ENCODE measurements at places on chromosomes 3 and 15.
A peak's percentile ranks its signal among the peaks of the same experiment; 100 is the strongest.

DNA sequence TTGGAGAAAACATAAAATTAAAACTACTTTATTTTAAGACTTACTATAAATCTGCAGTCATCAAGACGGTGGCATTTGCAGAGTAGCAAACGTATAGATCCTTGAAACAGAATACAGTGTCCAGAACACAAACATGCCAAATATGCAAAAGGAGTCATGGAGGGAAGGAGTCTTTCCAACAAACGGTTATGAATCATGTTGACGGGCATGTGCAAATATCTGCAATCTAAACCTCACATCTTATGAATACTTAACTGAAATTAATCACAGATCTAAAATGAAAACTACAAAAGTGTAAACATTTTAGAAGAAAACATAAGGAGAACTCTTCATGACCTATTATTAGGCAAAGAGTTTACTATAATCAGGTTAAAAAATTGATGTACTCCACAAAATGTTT is 69.4 kb downstream of the TFRC start:
- no peaks in the 10 kb centered on the region for H3K27me3 ChIP-seq
- no peaks in the 10 kb centered on the region for H3K36me3 ChIP-seq
- H3K4me1 ChIP-seq: no peaks in the 10 kb centered on the region
- no peak for DNase-seq

DNA sequence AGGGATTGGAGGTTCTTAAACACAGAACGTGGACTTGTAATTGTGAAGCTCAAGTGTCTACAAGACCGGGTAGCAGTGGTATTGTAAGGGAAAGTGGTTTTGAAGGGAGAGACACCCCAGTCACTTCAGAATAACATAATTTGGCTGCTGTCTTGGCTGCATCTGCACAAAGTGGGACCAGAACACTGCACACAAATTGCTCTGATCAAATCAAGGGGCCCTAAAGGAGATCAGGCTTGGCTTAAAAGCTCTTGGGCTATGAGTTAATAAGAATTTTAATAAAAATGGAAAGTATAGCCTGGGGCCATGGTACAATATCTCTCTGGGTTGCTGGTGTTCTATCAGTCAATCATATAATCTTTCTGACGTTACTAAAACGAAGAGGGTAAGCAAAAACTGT is 356.1 kb upstream of the ICE2 start:
- H3K27me3 ChIP-seq: no peaks in the 10 kb centered on the region
- DNase-seq: no peak
- no peak overlapping the region for H3K27ac ChIP-seq

- no peaks in the 10 kb centered on the region for H3K4me1 ChIP-seq
- no peaks in the 10 kb centered on the region for H3K36me3 ChIP-seq
- no peak overlapping the region for H3K4me3 ChIP-seq
- H3K27ac ChIP-seq: no peak overlapping the region
- no peak for DNase-seq
- no peaks in the 10 kb centered on the region for H3K27me3 ChIP-seq
Observed at GRCh38 chr3:152606146-152606545, 228.8 kb upstream of the P2RY1 start.

DNA sequence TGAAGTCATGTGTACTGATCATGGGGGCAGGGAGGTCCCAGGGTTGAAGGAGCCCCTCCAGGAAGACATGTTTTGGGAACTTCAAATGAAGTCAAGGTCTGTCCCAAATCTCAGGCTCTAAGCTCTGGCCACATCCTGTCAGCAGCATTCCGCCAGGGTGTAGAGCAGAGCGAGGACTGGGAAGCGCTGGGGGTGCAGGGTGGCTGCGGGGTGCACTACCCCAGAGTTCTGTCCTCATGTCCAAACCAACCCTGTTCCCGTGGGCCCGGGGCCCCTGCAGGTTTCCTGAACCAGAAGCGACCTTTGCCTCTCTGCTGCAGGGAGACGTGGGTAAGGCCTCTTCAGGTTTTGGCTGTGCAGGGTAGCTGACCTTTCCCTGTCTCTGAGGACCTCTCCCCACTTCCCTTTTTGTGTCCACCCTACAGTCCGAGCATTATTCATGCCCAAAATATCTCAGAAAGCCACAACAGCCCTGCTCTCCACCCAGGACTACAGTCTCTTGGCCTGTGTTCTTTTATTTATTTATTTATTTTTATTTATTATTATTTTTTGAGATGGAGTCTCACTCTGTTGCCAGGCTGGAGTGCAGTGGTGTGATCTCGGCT is 26.6 kb upstream of the FLNB start:
- DNase-seq: no peak
- H3K4me1 ChIP-seq: peaks cover 13% of the 10 kb centered on the region
- H3K27me3 ChIP-seq: no peaks in the 10 kb centered on the region
- no peaks in the 10 kb centered on the region for H3K36me3 ChIP-seq

DNA sequence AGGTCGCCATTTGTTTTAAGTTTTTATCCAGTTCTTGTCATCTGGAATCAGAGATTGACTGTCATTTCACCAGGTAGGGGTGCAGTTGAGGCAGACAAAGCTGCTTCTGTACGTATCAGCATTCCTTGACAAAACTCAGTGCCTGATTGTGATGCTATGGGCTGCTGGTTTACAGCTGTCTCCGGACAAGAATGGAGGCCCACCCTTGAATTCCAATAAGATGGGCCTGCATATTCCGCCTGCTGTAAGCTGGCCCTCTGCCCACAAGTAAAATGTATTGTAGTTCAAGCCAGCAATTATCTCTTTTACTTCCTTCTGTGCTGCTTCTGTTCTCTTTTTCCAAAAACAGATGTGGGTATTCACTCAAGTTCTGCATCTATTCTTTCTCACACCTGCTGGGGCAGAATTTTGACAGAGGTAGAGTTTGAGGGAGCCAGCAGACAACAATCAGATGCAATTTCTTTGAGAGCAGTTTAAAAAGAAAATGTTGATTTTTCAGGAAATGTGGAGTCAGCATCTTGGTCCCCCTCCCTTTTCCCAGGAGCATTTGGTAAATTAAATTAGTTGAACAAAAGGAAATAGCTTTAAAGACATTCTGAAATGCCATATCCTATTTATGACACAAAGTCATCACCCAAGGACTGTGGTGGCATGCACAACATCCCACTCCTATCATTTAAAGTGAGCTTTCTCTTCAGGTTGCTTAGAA is 53.5 kb downstream of the IQCH start:
- no peak for DNase-seq
- no peak overlapping the region for H3K4me3 ChIP-seq
- no peaks in the 10 kb centered on the region for H3K27me3 ChIP-seq
- no peaks in the 10 kb centered on the region for H3K36me3 ChIP-seq

- H3K27me3 ChIP-seq: no peaks in the 10 kb centered on the region
- H3K27ac ChIP-seq: peak overlapping the region; percentile 77
- DNase-seq: peak; percentile 55
- H3K4me3 ChIP-seq: peak overlapping the region; percentile 21
- no peaks in the 10 kb centered on the region for H3K36me3 ChIP-seq
Observed at GRCh38 chr3:48187579-48188265, 495 bp downstream of the CDC25A start.

DNA sequence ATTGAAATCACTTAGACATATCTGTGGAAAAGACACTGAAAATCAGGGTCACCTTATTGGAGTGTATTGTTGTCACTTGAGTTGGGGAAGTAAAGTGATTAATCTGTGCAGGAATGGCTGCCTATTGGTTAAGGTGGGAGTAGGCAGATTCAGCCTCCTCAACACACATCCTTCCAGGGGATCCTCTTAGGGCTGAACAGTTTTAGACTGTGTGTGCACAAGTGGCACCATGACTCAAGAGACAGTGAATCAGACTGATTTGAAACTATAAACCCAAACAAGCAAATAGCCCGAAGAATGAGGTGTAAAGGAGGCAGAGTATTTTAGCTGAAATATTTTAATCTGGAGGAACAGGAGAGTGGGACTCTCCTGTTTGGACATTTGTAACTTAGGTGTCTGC is 4.9 kb downstream of the ABHD17C start:
- H3K4me1 ChIP-seq: peaks cover 8% of the 10 kb centered on the region
- no peaks in the 10 kb centered on the region for H3K27me3 ChIP-seq
- no peak for DNase-seq
- no peaks in the 10 kb centered on the region for H3K36me3 ChIP-seq
- no peak overlapping the region for H3K4me3 ChIP-seq
- no peak overlapping the region for H3K27ac ChIP-seq

DNA sequence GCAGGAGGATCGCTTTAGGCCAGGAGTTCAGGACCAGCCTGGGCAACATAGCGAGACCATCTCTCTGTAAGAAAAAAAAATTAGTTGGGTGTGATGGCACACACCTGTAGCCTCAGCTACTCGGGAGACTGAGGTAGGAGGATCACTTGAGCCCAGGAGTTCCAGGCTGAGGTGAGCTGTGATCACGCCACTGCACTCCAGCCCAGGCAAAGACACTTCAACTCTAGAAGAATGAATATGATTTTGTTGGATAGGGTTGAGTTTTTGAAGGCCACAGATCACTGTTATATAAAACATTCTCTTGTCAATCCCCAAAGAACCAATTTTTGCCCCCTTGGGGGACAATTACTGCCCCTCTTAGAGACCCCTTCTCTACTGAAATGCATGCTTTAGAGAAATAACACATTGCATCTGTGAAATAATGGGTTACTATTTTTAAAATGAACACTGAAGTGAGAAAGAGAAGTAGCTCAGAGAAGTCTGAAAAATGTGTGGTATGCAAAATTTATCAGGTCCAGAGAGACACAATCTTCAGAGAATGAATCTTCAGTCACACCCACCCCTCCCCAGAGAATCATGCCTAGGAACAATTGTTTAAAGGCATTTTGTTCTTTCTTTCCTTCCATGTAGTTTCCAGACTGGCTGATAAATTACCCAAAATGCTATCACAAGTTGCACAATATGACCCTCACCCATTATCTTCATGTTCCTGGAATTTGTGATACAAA is 42.7 kb downstream of the METTL6 start:
- no peak overlapping the region for H3K4me3 ChIP-seq
- peaks cover 41% of the 10 kb centered on the region for H3K4me1 ChIP-seq
- no peaks in the 10 kb centered on the region for H3K27me3 ChIP-seq
- DNase-seq: no peak
- no peaks in the 10 kb centered on the region for H3K36me3 ChIP-seq

DNA sequence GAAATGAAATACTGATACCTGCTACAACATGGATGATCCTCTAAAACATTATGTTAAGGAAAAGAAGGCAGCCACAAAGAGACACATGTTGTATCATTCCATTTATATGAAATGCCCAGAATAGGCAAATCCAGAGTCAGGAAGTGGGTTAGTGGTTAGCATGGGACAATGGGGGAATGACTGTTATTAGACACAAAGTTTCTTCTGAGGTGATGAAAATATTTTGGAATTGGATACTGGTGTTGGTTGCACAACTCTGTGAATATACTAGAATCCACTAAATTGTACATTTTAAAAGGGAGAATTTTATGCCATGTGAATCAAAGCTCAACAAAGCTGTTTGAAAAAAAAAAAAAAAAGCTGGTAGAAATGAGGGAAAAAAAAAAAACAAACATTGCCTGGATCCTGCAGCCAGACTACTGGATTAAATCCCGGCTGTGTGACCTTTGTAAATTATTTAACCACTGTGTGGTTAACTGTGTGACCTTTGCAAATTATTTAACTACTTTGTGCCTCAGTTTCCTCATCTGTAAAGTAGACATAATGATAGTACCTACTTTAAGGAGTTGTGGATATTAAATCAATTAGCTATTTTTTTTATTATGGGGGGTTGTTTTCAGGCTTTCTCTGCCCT is 75.6 kb upstream of the PRICKLE2 start:
- no peaks in the 10 kb centered on the region for H3K36me3 ChIP-seq
- no peak overlapping the region for H3K4me3 ChIP-seq
- no peak overlapping the region for H3K27ac ChIP-seq
- no peak for DNase-seq
- no peaks in the 10 kb centered on the region for H3K4me1 ChIP-seq

GRCh38 chr3:3771567-3771966 is 27.7 kb upstream of the LRRN1 start:
- no peaks in the 10 kb centered on the region for H3K36me3 ChIP-seq
- no peaks in the 10 kb centered on the region for H3K27me3 ChIP-seq
- no peaks in the 10 kb centered on the region for H3K4me1 ChIP-seq
- no peak overlapping the region for H3K27ac ChIP-seq
- no peak for DNase-seq

GRCh38 chr15:40241269-40242212 is 2.7 kb downstream of the PAK6 start:
- no peak for DNase-seq
- no peak overlapping the region for H3K4me3 ChIP-seq
- H3K27ac ChIP-seq: no peak overlapping the region
- H3K4me1 ChIP-seq: no peaks in the 10 kb centered on the region

DNA sequence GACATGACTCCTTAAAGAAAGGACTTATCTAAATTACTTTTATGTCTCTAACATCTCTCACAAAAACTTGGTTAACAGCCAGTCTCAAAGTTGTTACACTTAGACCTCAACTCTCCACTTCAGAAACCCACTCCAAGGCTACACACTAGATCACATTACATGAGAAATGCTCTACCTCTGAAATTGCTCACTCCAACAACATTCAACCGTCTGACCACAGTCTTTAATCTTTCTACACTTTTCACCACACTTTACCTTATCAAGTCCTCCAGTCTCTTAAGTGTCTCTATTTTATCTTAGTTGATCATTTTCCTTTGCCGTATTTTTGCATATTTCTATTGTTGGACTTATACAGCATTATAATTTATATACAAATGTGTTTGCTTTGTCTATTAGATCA is 5.8 kb downstream of the SLC12A6 start:
- no peak overlapping the region for H3K27ac ChIP-seq
- peaks cover 12% of the 10 kb centered on the region for H3K4me1 ChIP-seq
- no peak for DNase-seq
- H3K27me3 ChIP-seq: no peaks in the 10 kb centered on the region

GRCh38 chr15:52100807-52101442 is 11.7 kb downstream of the BCL2L10 start:
- H3K27me3 ChIP-seq: no peaks in the 10 kb centered on the region
- peak; percentile 87 for DNase-seq
- no peaks in the 10 kb centered on the region for H3K36me3 ChIP-seq
- peaks cover 36% of the 10 kb centered on the region for H3K4me1 ChIP-seq
- H3K27ac ChIP-seq: no peak overlapping the region
- no peak overlapping the region for H3K4me3 ChIP-seq

- no peaks in the 10 kb centered on the region for H3K4me1 ChIP-seq
- no peaks in the 10 kb centered on the region for H3K27me3 ChIP-seq
- DNase-seq: no peak
- no peaks in the 10 kb centered on the region for H3K36me3 ChIP-seq
- H3K4me3 ChIP-seq: no peak overlapping the region
Observed at GRCh38 chr15:27043770-27044169, 72.8 kb downstream of the GABRG3 start.

DNA sequence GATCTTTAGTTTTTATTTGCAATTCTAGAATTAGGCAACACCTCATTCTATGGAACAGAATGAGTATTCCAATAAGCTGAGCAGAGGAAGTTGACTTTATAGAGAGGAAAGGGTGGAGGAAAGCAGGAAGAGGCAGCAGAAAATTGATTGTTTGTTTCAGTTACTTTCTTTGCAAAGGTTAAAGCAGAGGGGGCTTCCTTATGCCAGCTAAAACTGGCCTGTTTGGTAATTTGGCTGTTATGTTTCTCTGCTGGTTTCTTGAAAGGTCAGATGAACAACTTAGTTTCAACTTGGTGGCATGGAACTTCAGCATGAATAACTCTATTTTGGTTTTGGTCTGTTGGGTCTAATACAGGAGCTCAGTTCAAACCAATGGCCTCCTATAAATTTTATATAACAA is 190.9 kb upstream of the IL12A start:
- H3K4me3 ChIP-seq: no peak overlapping the region
- no peak for DNase-seq
- no peaks in the 10 kb centered on the region for H3K36me3 ChIP-seq
- H3K4me1 ChIP-seq: no peaks in the 10 kb centered on the region

- H3K4me3 ChIP-seq: no peak overlapping the region
- H3K36me3 ChIP-seq: no peaks in the 10 kb centered on the region
- DNase-seq: no peak
- H3K27ac ChIP-seq: no peak overlapping the region
- H3K27me3 ChIP-seq: peaks cover 5% of the 10 kb centered on the region
Observed at GRCh38 chr3:193815246-193816027, 222.4 kb downstream of the OPA1 start.

Data from adrenal gland (tissue), 19 donors.